ENCODE measurements at places on chromosomes 3 and 15.

DNA sequence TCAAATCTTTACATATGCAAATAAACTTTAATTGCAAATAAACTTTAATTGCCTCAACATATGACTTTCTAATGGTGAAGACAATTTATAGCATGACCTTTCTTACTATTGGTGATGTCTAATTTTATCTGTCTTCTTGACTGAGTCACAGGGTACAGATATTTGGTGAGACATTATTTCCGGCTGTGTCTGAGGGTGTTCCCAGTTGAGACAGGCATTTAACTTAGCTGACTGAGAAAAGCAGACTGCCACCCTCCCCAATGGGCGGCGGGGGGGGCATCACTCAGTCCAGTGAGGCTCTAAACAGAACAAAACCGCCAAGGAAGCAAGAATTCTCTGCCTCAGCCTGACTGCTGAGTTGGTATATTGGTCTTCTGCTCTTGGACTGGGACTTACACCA is 160.0 kb downstream of the TBL1XR1 start:
- DNase-seq, result no peak

GRCh38 chr15:82030176-82030575 is 15.6 kb downstream of the MEX3B start:
- no peak for DNase-seq

GRCh38 chr3:115697263-115698053 is 74.1 kb downstream of the GAP43 start:
- no peak for DNase-seq

GRCh38 chr3:2172561-2173171 is 74.0 kb downstream of the CNTN4 start:
- DNase-seq, result no peak

GRCh38 chr3:154536751-154537150 is 106.8 kb upstream of the GPR149 start:
- DNase-seq, result no peak

DNA sequence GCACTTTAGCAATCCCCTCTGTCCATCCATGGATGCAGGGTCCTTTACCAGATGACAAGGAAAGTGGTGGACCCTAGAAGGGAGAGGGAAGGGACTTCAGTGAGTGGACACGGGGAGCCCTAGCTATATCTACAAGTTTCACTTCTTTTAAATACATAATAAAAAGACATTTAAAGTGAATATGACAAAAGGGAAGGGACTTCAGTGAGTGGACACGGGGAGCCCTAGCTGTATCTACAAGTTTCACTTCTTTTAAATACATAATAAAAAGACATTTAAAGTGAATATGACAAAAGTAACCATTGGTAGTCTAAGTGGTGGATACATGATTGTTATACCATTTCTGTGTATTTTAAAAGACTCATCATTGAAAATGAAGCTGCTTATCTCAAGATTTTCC is 81.9 kb upstream of the HES1 start:
- no peak for DNase-seq

GRCh38 chr3:73827725-73828211 is 203.0 kb upstream of the PDZRN3 start:
- DNase-seq, result no peak

- no peak for DNase-seq
These were observed 27.2 kb downstream of the MKRN2 start for GRCh38 chr3:12584083-12584482.

DNA sequence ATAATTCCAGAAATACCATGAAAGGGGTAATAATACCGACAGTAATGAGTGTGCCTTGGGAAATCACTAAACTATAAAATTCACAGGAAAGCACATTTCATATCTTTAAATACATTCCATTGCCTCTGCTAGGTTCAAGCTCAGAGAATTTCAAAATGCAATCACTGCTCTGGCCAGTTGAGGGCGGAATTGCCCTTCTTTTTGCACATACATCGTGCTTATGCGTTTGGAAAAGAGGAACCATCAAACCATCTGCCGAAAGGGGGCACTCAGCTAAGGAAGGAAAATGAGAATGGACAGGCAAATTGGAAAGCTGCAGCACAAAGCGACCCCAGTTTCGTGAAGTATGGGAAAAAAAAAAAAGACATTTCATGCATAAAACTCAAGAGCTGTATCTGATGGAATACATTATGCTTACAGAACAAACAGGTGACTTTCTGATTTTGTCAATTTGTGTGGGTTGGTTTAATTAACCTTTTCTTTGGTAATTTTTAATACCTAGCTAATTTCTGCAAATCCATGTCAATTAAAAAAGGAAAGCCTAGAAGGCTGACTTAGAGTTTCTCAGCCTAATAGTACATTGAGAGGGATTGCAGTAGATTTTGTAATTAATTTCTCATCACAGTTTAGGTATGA is 61.4 kb downstream of the TUSC7 start:
- peak; percentile 45 for DNase-seq

All from epithelial cell of proximal tubule (primary cell).